ENCODE measurements at places on chromosomes 1 and 21. TPM values are rescaled to one million over a fixed set of nuclear protein-coding genes. Genes with fewer than 3 reads are reported as not detected.

GRCh38 chr1:104348277-104348676, 598.6 kb downstream of the AMY1C start:
- H3K27me3 ChIP-seq, result no peaks in the 10 kb centered on the region
- H3K4me3 ChIP-seq, result no peak overlapping the region
- no peak overlapping the region for H3K27ac ChIP-seq
- no peaks in the 10 kb centered on the region for H3K4me1 ChIP-seq
- DNase-seq, result no peak
- H3K36me3 ChIP-seq, result no peaks in the 10 kb centered on the region

GRCh38 chr1:34165422-34165921, 442 bp upstream of the CSMD2 start:
- no peaks in the 10 kb centered on the region for H3K36me3 ChIP-seq
- H3K4me3 ChIP-seq, result peak overlapping the region; percentile 46
- peaks cover 20% of the 10 kb centered on the region for H3K4me1 ChIP-seq
- peaks cover 75% of the 10 kb centered on the region for H3K27me3 ChIP-seq
- DNase-seq, result no peak

DNA sequence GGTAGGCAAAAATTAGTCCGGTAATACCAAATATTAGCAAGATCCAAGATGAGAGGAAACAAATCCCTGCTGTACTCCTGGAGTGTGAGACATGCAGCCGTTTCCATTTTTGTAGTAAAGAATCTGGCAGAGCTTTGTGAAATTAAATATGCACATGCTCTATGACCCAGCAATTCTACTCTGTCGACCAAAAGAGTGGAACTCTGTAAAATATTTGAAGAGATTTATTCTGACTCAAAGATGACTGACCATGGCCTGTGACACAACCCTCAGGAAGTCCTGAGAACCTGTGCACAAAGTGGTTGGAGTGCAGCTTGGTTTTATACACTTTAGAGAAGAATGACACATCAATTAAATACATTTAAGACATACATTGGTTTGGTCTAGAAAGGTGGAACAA, 16.2 kb downstream of the HAX1 start:
- H3K4me3 ChIP-seq, result no peak overlapping the region
- no peak overlapping the region for H3K27ac ChIP-seq
- H3K36me3 ChIP-seq, result no peaks in the 10 kb centered on the region
- no peaks in the 10 kb centered on the region for H3K27me3 ChIP-seq

- H3K4me1 ChIP-seq, result peaks cover 4% of the 10 kb centered on the region
- peaks cover 54% of the 10 kb centered on the region for H3K27me3 ChIP-seq
- H3K27ac ChIP-seq, result no peak overlapping the region
- no peaks in the 10 kb centered on the region for H3K36me3 ChIP-seq
- no peak overlapping the region for H3K4me3 ChIP-seq
- no peak for DNase-seq
Observed at GRCh38 chr1:156682166-156682890, 5.1 kb upstream of the NES start.

GRCh38 chr1:211579440-211580302, 710 bp upstream of the SLC30A1 start:
- H3K4me1 ChIP-seq, result peaks cover 48% of the 10 kb centered on the region
- DNase-seq, result peak; percentile 90
- H3K4me3 ChIP-seq, result peak overlapping the region; percentile 94
- peak overlapping the region; percentile 94 for H3K27ac ChIP-seq
- H3K36me3 ChIP-seq, result peaks cover 15% of the 10 kb centered on the region

GRCh38 chr1:184791550-184791900, 36.9 kb upstream of the EDEM3 start:
- no peaks in the 10 kb centered on the region for H3K27me3 ChIP-seq
- no peak overlapping the region for H3K27ac ChIP-seq
- DNase-seq, result no peak
- peaks cover 17% of the 10 kb centered on the region for H3K4me1 ChIP-seq

The CLCA4 gene
- not detected for total RNA-seq

DNA sequence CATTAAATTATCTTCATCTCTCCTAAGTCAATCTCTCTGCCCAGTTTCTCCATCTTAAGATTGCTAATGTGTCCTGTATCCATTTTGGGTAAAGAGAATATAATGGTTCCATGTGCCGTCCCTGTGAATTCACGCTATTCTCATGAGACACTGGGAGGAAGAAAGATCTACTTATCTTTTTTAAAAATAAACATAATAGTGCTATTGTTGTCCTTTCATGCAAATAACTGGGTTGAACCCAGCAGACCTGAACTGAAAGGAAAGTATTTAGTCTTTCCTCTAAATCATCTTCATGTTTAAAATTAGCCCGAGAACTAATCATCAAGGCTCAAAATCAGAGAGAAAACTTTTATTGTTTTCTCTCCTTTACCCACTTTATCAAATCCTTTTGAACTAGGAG, 22.4 kb downstream of the SLAMF1 start:
- peaks cover 11% of the 10 kb centered on the region for H3K4me1 ChIP-seq
- H3K27ac ChIP-seq, result no peak overlapping the region
- DNase-seq, result no peak

The ARHGAP30 gene
- total RNA-seq, result 63.7 TPM

DNA sequence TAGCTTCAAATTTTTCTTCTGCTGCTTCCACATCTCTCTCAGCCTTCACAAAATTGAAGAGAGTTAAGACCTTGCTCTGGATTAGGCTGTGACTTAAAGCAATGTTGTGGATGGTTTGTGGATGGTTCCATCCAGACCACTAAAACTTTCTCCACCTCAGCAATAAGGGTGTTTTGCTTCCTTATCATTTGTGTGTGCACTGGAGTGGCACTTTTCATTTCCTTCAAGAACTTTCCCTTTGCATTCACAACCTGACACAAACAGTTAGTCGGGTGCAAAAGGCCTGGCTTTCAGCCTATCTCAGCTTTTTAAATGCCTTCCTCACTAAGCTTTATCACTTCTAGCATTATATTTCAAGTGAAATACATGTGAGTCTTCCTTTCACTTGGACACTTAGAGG, 30.3 kb downstream of the DENND1B start:
- no peak for DNase-seq
- H3K4me1 ChIP-seq, result peaks cover 5% of the 10 kb centered on the region
- H3K36me3 ChIP-seq, result no peaks in the 10 kb centered on the region
- no peak overlapping the region for H3K27ac ChIP-seq

DNA sequence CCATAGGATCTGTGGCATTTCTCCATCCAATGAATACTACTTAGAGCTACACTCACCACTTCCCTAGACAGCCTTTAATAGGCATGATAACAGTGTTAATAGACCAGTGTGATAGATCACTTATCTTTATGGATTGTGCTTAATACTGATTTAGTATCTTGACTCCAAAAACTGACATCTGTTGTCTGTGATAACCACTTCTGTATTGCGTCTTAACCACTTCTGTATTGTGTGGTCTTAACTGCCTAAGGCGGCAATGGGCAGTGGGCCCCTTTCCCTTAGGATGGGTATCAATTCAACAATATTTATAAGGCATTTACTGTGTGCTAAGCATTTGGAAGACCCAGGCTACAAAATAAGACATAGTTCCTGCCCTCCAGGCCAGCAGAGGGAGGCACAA, 32.0 kb upstream of the RCAN3 start:
- H3K4me1 ChIP-seq, result no peaks in the 10 kb centered on the region
- H3K4me3 ChIP-seq, result no peak overlapping the region
- no peak overlapping the region for H3K27ac ChIP-seq
- H3K36me3 ChIP-seq, result peaks cover 19% of the 10 kb centered on the region
- no peak for DNase-seq

DNA sequence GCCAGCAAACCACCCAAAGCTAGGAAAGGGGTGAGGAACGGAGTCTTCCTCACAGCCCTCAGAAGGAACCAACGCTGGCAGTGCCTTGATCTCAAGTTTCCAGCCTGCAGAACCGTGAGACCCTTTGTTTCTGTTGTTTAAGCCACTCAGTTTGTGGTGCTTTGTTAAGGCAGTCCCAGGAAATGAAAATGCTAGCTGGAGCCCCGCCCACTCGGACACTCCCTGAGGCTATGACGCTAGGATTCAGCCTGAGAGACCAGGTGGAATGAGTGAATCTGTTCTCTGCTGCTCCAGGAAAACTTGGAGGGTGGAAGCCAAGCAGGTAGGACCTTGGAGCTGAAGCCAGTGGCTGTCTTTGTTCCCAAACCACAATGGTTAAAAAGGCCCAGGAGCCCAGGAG, 196.5 kb upstream of the POU3F1 start:
- no peak overlapping the region for H3K27ac ChIP-seq
- H3K36me3 ChIP-seq, result no peaks in the 10 kb centered on the region
- peaks cover 8% of the 10 kb centered on the region for H3K4me1 ChIP-seq
- DNase-seq, result no peak

- no peaks in the 10 kb centered on the region for H3K27me3 ChIP-seq
- H3K4me3 ChIP-seq, result no peak overlapping the region
- no peak overlapping the region for H3K27ac ChIP-seq
- DNase-seq, result no peak
- no peaks in the 10 kb centered on the region for H3K36me3 ChIP-seq
Observed at GRCh38 chr1:245234217-245235081, 79.7 kb downstream of the KIF26B start.

The C8A gene
- total RNA-seq, result not detected

DNA sequence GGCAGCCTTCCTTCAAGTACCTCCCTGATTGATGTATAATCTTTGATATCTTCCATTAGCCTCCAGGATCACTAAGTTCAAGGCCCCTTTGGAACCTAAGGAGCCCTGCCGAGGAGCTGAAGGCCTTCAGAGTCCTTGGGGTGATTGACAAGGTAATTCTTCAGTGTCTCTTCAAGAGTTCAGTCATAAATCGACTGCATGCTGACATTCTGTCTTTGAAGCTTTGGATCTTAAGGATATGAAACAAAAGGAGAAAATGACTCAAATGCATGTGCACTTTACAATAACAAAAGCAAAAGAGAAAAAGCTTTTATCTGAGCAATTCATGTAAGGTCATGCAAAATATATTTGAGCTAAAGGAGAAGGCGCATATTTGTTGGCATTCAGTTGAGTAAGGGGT, 125.3 kb downstream of the RPS6KC1 start:
- no peak overlapping the region for H3K27ac ChIP-seq
- H3K4me3 ChIP-seq, result no peak overlapping the region
- peaks cover 13% of the 10 kb centered on the region for H3K36me3 ChIP-seq
- H3K27me3 ChIP-seq, result no peaks in the 10 kb centered on the region

- H3K27me3 ChIP-seq, result no peaks in the 10 kb centered on the region
- H3K4me3 ChIP-seq, result no peak overlapping the region
- H3K4me1 ChIP-seq, result no peaks in the 10 kb centered on the region
Observed at GRCh38 chr1:168811176-168811575, 82.2 kb upstream of the DPT start.
